ENCODE measurements at places on chromosomes 11 and 22. TPM values are rescaled to one million over a fixed set of nuclear protein-coding genes. Genes with fewer than 3 reads are reported as not detected.

The PRG3 gene
- polyA plus RNA-seq: 0.77 TPM

The CABP7 gene
- polyA plus RNA-seq: 0.12 TPM

The CD59 gene
- 248 TPM for polyA plus RNA-seq

The OR5AR1 gene
- not detected for polyA plus RNA-seq

DNA sequence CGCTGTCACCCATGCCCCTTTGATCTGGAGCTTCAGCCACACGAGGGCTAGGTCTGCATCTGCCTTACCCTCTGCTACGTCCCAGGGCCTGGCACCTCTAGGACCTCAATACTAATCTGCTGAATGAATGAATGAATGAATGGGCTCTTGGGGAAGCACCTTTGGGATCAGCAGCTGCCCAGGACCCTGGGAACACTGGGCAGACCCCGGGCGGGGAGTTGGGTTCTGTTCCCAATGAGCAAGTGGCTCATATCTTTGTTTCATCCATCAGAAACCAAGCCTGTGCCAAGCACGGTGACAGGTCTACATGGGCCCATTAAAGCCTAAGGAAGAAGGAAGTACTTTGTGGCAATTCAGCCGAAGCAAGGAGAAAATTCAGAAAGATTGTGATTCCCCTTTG is 41.5 kb upstream of the SHISAL1 start:
- DNase-seq: no peak

DNA sequence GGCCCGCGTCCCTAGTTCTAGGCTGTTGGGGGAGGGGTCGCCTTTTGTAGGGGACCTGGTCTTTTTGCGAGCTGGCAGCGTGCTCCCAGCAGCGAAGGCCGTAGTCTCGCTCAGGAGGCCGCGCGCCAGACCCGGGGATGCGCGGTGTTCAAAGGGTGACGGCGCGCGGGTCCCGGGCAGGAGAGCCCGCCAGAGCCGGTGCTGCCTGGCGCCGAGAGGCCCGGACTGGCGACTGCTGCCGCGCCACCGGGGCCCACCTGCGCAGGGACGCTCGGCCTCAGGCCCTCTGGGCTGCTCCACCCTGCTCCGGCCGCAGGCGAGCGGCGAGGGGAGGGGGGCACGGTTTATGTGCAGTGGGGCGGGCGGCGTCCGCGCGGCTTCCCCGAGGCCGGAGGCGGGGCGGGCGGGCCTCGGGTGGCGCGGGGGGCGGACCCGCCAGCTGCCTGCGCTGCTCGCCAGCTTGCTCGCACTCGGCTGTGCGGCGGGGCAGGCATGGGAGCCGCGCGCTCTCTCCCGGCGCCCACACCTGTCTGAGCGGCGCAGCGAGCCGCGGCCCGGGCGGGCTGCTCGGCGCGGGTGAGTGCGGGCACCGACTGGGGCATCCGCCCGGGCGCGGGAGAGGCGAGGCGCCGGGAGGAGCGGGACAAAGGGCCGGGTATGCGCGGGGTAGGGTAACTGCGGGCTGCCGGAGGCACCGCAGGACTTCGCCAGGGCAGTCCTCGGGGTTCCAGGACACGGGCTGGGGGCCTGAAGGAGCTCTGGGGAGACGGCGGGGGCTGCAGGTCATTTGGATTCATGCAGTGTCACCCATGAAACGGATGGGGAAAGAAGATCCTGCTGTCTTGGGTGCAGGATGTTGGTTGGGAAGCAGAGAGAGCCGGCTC is at the start of gene PRSS23:
PRSS23 (plus strand) TSS at position 467 of the 884 bp plus-strand sequence. CDS start 7,102 bp downstream, outside the sequence.
- peak; percentile 64 for DNase-seq

- no peak for DNase-seq
Observed at GRCh38 chr22:40200795-40201530, 23.2 kb downstream of the TNRC6B start.

GRCh38 chr22:17957204-17957603 is 67.2 kb downstream of the MICAL3 start:
- no peak for DNase-seq

- DNase-seq: no peak
Observed at GRCh38 chr11:119109843-119110242, 2.7 kb downstream of the C2CD2L start.

- no peak for DNase-seq
Observed at GRCh38 chr11:19428206-19429002, 187.7 kb upstream of the E2F8 start.

DNA sequence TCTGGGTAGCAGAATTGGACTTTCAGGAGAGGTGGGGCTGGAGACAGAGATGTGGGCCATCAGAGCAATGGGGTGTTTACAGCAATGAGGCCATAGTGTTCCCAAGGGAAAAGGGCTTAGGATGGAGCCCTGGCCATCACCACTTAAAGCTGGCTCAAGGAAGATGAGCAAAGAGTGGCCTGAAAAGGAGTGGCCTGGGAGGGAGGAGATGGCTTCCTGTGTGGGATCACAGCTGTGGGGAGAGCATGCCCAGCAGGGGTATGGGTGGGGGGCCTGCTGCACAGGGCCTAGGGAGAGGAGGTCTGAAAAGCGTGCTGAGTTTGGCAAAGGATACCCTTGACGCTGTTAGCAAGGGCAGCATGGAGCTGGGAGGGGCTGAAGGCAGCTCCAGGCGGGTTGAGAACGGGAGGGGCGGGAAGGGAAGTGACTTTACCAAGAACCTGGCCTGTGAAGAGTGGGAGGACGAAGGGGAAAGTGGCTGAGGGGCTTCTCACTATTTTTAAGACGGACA is 13.9 kb downstream of the LRRC32 start:
- DNase-seq: no peak

DNA sequence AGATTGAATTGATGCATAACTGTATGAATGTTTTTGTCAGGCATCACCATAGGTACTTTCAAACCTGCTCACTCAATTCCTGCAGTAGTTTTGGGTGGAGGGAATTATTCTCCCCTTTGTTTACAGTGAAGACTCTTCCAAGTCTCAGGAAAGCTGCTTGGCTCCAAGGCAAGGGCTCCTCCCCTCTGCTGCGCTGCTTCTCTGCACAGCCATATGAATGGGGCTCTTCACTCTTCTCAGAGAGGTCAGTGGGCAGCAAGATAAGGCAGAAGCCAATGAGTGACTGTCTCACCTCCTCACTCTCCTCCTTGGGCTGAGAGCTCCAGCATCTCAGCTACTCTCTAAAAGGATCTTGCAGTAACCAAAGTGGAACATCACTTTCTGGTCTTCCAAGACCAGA is 165.7 kb upstream of the TTC12 start:
- DNase-seq: no peak

GRCh38 chr11:92830377-92831155 is 138.9 kb upstream of the MTNR1B start:
- no peak for DNase-seq

DNA sequence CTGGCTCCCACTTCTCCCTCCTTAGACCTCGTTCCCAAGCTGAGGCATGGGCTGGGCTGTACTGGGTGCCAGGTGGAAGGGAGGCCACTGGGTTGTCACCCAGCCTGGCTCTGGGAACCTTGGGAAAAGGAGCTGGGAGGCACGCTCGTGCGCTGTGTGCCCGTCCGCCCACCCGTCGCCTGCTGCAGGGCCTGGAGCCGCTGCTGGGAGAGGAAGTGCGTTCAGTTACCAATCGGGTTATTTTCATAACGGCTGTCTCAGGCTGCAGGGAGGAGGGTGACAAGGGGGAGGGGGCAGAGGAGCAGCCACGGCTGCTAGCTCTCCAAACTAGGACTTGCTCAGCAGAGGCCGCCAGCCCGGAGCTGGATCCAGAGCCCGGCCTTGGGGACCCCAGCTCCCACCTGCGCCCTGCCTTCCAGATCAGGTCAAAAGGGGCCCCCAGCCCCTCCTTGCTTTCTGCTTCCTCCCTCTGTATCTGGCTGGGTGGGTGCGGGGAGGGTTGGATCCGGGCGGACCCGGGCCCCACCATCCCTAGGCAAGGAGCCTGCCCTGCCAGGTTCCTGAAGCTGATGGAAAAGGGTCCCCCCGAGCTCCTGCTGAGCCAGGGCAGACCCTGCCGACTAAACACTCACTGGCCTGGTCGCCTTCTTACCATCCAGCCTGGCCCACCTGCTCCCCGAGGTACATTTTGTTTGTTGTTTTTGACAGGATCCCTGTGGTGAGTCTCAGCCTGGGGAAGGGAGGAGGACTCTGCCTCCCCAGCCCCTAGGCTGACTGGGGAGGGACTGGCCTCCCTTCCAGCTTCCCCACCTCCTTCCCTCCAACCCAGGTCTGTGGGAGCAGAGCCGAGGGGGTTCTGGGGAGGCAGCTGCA is 14.3 kb downstream of the DGKZ start:
- no peak for DNase-seq

DNA sequence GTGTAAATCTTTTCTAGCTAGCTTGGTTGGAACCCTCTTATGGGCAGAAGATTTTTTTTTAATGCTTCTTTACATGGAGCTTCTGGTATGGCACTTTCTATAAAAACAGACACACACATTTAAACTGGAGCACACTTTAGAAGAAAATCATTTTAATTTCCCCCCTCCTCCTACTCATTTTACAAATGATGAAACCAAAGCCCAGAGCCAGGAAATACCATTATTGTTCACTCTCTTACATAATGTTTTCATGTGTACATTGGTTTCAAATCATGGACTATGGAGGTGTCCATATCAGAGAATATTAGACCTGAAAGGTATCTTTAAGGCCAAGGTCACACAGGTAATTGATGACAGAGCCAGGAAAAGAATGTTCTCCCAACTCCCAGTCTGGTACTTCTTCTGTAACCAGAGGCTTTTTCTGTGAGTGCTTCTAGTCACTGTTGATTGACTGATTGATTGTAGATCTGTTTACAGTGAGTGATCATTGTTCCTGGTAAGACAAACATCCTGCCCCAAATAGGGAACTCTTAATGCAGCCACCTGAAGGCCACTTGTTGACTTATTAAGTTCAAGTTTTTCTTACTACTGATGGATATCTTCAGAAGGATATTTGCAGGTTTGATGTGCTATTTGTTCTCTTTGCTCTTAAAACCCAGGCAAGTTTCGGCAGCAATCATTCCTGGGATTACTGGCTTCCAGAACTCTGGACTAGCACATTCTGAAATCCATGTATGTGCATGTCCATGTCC is 26.8 kb upstream of the ME3 start:
- no peak for DNase-seq

DNA sequence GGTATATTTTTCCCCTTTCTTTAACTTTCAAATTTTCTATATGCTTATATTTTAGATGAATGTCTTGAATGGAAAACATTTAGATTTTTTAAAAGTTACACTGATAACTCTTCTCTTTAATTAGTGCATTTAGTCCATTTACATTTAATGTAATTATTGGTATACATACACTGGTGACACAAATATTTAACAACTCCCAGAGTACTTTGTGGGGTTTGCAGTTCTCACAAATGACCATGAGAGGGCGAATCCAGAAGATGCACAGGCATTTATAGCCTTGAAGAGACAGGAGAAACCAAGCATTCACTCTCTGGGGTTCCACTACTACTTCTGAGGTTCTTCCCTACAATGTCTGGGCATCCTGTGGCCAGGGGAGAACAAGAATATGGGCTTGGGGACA is 125.1 kb downstream of the TIMP3 start:
- no peak for DNase-seq

GRCh38 chr22:19228179-19228578 is 49.6 kb upstream of the SLC25A1 start:
- no peak for DNase-seq

DNA sequence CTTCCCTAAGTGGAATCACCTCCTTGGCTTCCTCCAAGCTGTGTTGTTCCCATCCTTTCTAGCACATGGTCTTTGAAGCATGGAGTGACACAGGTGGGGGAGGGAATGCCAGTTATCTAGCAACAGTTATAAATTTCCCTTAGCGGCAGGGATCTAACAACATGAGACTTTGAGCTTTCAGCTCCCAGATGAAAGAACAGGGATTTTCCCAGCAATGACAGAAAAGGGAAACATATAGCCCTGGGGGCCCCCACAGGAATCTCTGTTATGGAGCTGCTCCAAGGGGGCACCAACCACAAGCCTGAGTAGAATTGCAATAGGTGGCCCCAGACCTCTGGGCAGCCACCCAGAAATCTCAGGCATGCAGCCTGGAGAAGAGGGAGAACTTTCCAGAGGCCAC is 163.0 kb downstream of the GRIK4 start:
- DNase-seq: peak; percentile 69

DNA sequence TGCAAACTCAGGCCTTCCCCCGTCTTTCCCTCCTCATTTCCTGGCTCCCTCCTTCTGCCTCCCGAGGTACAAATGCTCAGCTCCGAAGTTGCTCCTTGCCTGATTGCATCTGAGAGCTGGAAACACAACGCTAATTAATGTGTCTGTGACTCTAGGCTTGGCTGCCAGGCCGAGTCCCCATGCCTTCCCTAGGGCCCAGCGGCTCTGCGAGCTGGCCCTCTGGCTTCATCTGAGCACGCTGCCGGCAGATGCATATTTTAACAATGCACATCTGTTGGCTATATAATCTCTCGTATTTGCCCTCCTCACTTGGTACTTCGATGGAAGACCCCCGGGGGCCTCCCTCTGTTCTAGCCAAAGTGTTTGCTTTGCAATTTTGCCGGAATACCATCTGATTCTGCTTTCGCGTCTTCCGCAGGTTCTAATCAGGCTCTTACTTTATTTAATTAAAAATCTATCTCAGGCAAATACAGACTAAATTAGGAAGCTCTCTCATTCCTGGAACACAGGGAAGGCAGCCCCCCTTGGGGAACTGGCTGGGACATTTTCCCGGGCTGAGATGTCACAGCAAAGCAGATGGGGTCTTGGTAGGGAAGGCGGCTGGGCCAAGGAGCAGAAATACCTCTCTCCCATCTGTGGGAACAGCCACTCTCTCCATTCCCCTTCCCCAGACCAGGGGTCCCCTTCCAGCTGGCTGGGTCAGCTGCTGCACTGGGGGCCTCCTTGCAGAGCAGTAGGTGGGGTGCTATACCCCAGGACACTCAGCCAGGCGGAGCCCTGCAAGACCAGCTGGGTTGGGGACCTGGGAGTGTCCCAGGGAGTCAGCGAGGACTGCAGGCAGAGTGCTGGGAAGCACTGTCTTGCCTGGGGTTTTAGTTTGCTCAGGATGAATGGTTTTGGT is 162.8 kb downstream of the ST3GAL4 start:
- no peak for DNase-seq

DNA sequence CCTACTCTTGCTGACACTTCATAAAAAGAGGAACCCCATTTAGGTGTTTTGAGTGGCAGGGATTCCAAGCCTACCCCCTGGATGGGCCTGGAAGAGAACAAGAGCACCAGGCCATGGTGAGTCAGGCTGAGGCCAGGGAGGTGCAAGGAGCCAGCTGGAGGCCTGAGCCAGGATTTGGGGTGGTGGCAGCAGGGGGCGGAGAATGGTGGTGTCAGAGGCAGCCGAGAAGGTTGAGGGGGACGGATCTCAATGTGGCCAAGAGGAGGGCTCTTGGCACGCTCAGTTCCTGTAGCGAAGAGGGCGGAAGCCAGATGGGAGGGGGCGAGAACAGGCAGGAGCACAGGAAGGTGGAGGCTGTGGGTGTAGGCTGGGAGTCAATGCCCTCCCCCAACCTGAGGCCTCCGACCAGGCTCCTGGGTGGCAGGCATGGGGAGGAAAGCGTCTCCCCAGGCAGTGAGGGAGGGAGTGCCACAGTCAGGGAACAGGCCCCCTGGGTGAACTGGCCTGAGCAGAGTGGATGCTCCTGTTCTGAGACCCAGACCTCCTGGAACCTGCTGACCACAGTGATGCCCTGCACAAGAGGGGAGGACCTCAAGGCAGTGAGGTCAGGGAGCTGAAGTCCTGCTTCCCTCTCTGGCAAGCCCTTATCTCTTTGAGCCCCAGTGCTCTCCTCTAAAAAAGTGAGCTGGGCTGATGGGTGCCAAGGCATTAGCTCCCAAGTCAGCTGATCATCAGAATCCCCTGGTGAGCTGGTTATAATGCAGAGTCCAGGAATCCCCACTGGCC is 13.9 kb downstream of the RTN4RL2 start:
- no peak for DNase-seq

GRCh38 chr11:131483877-131484276 is 113.5 kb downstream of the NTM start:
- no peak for DNase-seq

Data from renal pelvis (tissue), 12 donors.